Thoracic aorta (tissue), 2 donors: ENCODE measurements at places on chromosomes 5 and 9.

- no peak overlapping the region for H3K4me3 ChIP-seq
- H3K27ac ChIP-seq = no peak overlapping the region
- no peaks in the 10 kb centered on the region for H3K27me3 ChIP-seq
Observed at GRCh38 chr9:31089549-31090221, 1294.8 kb upstream of the ACO1 start.

- H3K27me3 ChIP-seq = no peaks in the 10 kb centered on the region
- H3K4me3 ChIP-seq = no peak overlapping the region
Observed at GRCh38 chr9:107653263-107653821, 163.8 kb upstream of the KLF4 start.

- no peak overlapping the region for H3K4me3 ChIP-seq
- no peaks in the 10 kb centered on the region for H3K36me3 ChIP-seq
- H3K27me3 ChIP-seq = no peaks in the 10 kb centered on the region
- H3K4me1 ChIP-seq = no peaks in the 10 kb centered on the region
Observed at GRCh38 chr5:83364312-83365299, 106.9 kb upstream of the VCAN start.

DNA sequence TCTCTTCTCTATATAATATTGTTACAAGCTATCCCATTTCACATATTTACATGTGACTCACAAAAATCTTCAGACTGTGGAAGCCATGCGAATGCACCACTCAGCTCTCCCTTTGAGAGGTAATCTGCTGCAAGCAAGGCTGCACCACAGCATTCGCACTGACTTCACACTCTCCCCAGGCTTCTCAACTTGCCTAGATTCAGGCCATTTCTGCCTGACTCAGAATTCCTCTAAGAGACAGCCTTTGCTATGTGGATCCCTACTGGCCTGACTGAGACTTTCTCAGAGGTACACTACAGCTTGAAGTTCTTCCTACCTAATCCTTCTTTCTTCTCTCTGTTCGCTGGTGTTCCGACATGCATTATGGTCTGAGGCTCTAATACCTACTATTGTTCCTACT, 21.1 kb upstream of the DMRTA1 start:
- no peak for DNase-seq
- no peak overlapping the region for H3K27ac ChIP-seq
- H3K36me3 ChIP-seq = no peaks in the 10 kb centered on the region
- H3K4me1 ChIP-seq = no peaks in the 10 kb centered on the region
- H3K4me3 ChIP-seq = no peak overlapping the region

DNA sequence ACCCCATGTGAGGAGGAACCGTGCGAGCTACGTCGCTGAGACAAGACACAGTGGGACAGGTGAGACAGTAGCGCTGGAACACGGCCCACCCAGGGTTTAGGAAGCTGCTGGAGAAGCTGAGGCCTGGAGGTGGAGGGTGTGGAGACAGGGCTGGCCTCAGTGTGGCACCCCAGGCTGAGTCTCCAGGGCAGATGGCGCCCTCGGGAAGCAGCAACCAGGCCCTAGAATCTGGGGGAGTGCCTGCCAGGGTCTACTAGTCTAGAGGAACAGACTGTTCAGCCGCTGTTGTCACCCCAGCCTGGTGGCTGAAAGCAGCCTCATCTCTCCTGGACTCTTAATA, 4.6 kb upstream of the TERT start:
- H3K4me3 ChIP-seq = no peak overlapping the region
- DNase-seq = no peak
- H3K27me3 ChIP-seq = no peaks in the 10 kb centered on the region
- no peak overlapping the region for H3K27ac ChIP-seq

DNA sequence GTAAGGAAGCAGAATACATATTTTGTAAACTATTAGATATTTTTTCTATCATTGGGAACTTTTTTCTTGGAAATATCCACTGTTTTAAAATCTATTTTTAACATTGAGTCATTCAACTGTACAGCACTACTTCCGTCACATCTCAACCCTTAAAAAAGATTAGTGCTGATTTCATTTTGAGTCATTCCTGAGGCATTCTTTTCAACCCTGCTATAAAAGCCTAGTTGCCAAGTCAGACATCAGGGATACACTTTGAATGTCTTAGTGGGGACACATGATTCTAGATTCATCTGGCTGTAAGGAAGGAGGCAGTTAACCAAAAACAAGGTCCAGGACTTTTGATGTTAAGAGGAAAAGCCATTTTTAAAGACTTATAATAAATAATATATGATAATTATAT, 160.9 kb downstream of the GIN1 start:
- peak overlapping the region; percentile 59 for H3K27ac ChIP-seq
- peaks cover 3% of the 10 kb centered on the region for H3K36me3 ChIP-seq
- peak overlapping the region; percentile 2 for H3K4me3 ChIP-seq
- H3K4me1 ChIP-seq = peaks cover 54% of the 10 kb centered on the region
- no peak for DNase-seq
- no peaks in the 10 kb centered on the region for H3K27me3 ChIP-seq

DNA sequence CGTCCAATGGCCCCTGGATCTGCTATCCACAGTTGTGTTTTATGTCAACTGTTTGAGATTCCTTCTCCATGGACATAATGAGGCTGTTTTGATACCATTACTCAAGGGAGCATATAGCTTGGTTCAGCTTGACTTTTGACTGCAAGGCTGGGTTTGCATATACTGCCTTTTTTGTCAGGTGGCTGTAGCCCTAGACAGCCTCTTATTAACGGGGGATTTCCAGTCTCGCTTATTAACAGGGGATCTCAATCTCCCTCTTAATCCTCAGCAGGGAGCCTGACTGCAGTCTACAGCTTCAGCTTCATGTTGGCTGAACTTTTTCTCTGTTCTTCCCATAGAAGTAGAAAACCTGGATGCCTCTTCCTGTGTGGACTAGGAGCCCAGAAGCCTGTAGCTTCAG, 73.7 kb upstream of the TNC start:
- H3K27ac ChIP-seq = no peak overlapping the region
- H3K4me3 ChIP-seq = no peak overlapping the region
- no peaks in the 10 kb centered on the region for H3K36me3 ChIP-seq
- DNase-seq = no peak
- no peaks in the 10 kb centered on the region for H3K27me3 ChIP-seq

DNA sequence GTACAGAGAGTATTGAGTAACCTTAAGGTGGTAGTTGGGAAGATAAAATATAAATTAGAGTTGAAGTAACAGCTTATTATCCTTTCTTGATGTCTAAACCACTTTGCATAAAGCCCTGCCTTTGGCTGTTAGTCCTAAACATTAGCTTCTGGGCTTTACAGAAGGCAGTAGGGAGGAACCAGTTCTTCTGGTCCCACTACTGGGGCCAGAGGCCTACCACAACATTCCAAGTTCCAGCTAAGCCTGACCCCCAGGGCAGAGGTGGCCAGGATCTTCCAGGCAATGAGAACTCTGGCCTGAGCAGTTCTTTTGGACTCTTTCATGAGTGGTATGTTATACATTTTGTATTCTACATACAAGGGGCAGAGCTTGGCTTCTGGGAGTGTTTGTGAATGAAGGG, 26.1 kb downstream of the DNAI1 start:
- no peak overlapping the region for H3K4me3 ChIP-seq
- no peaks in the 10 kb centered on the region for H3K36me3 ChIP-seq
- DNase-seq = no peak
- no peak overlapping the region for H3K27ac ChIP-seq
- no peaks in the 10 kb centered on the region for H3K4me1 ChIP-seq

GRCh38 chr9:23497137-23497504, 328.9 kb downstream of the ELAVL2 start:
- no peak overlapping the region for H3K27ac ChIP-seq
- no peak for DNase-seq
- no peaks in the 10 kb centered on the region for H3K36me3 ChIP-seq
- peaks cover 2% of the 10 kb centered on the region for H3K4me1 ChIP-seq

DNA sequence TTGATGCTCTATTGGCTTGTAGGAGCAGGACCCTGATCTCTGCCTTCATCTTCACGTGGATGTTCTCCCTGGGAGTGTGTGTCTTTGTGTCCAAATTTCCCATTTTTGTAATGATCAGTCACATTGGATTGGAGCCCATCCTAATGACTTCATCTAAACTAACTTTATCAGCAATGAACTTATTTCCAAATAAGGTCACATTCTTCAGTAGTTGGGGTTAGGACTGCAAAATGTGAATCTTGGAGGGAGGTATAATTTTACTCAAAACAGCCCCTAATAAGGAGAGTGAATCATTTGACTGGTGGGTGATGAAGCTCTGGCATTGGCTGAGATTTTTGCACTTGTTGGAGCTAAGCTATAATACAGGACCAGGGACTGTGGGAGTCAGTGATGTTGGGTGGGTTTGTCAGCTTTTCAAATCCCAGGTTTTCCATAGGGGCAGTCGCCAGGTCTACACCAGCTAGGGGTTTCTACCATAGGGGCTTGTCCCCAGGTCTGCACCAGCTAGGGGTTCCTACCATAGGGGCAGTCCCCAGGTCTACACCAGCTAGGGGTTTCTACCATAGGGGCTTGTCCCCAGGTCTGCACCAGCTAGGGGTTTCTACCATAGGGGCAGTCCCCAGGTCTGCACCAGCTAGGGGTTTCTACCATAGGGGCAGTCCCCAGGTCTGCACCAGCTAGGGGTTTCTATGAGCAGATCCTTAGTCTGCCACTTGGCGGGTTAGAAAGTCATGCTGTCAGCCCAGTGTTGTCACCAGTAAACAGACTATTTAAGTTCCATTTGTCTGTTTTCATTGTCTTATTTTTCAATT, 382.6 kb upstream of the DAP start:
- no peaks in the 10 kb centered on the region for H3K4me1 ChIP-seq
- DNase-seq = no peak
- no peak overlapping the region for H3K4me3 ChIP-seq
- H3K36me3 ChIP-seq = no peaks in the 10 kb centered on the region
- H3K27ac ChIP-seq = no peak overlapping the region

GRCh38 chr5:52504584-52505240, 283.0 kb upstream of the ITGA1 start:
- DNase-seq = no peak
- no peak overlapping the region for H3K27ac ChIP-seq
- H3K27me3 ChIP-seq = no peaks in the 10 kb centered on the region
- H3K4me1 ChIP-seq = no peaks in the 10 kb centered on the region
- no peak overlapping the region for H3K4me3 ChIP-seq

DNA sequence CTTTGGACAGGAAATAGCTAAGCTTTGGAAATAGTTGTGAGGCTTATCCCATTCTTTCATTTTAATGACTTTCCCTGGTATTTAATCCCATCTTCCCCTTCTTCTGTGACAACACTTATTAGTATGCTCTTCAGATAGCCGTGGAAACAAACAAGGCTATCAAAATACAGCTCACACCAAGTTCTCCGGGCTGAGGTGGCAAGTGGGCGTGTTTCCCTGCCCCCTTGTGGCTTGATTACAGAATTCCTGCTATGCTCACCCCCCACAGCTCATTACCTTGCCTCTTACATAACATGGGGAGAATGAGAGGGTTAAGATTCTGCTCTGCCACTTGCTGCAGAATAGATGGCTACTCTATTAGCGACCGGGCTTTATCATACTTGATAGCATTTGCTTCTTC, 437.1 kb upstream of the TLE4 start:
- H3K4me1 ChIP-seq = no peaks in the 10 kb centered on the region
- H3K27me3 ChIP-seq = no peaks in the 10 kb centered on the region
- no peak overlapping the region for H3K27ac ChIP-seq
- H3K36me3 ChIP-seq = no peaks in the 10 kb centered on the region
- no peak overlapping the region for H3K4me3 ChIP-seq

GRCh38 chr5:133916479-133916878, 51.9 kb downstream of the C5orf15 start:
- H3K36me3 ChIP-seq = no peaks in the 10 kb centered on the region
- no peak for DNase-seq
- no peak overlapping the region for H3K27ac ChIP-seq
- H3K4me1 ChIP-seq = no peaks in the 10 kb centered on the region
- H3K4me3 ChIP-seq = no peak overlapping the region
- H3K27me3 ChIP-seq = no peaks in the 10 kb centered on the region
